Psoas muscle (tissue), 8 donors: ENCODE measurements at places on chromosomes 4 and X.

- peaks cover 68% of the 10 kb centered on the region for H3K36me3 ChIP-seq
- H3K4me1 ChIP-seq = peaks cover 53% of the 10 kb centered on the region
- no peak for DNase-seq
- no peak overlapping the region for H3K4me3 ChIP-seq
- no peaks in the 10 kb centered on the region for H3K27me3 ChIP-seq
- H3K27ac ChIP-seq = peak overlapping the region; percentile 84
Measured at GRCh38 chr4:184395971-184396391, 78.4 kb downstream of the IRF2 start.

- no peaks in the 10 kb centered on the region for H3K36me3 ChIP-seq
- H3K4me1 ChIP-seq = no peaks in the 10 kb centered on the region
- no peak overlapping the region for H3K4me3 ChIP-seq
- no peak for DNase-seq
Measured at GRCh38 chrX:8728932-8729535, 2.9 kb downstream of the ANOS1 start.

DNA sequence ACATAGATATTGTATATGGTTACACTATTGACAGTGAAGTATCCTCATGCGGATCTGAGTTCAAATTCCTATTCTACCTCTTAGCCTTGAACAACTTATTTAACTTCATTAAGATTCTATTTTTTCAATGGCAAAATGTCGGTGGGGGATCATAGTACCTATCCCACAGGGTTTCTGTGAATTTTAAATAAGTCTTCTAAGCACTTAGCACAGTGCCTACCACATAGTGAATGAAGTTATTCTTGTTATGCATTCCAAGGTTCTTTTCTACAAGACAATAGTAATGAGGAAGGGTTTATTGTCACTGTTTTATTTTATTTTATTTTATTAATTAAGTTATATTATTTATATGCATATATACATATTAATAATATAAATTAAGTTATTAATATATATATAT lies 8.8 kb upstream of the ENAM start:
- H3K4me1 ChIP-seq = no peaks in the 10 kb centered on the region
- no peak for DNase-seq
- H3K27me3 ChIP-seq = no peaks in the 10 kb centered on the region
- no peaks in the 10 kb centered on the region for H3K36me3 ChIP-seq
- no peak overlapping the region for H3K27ac ChIP-seq

DNA sequence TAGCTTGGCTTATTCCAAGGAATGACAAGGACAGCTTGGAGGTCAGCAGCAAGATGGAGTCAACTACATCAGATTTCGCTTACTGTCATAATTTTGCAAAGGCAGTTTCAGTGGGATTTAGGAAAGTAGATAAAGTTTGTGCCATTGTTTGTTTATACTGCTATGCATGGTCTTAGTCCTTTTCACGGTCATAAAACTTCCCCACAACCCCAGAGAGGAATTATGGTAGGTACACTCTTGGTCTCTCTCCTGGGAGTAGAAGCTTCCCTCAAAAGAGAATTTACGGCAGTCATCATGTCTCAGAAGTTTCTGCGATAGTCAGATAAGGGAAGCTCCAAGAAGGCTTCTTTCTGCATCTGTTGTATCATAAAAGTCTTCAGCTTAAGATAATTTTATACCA lies 27.9 kb upstream of the HERC6 start:
- no peaks in the 10 kb centered on the region for H3K4me1 ChIP-seq
- no peak overlapping the region for H3K4me3 ChIP-seq
- H3K27me3 ChIP-seq = no peaks in the 10 kb centered on the region
- H3K36me3 ChIP-seq = no peaks in the 10 kb centered on the region
- H3K27ac ChIP-seq = no peak overlapping the region

- H3K27ac ChIP-seq = no peak overlapping the region
- no peak overlapping the region for H3K4me3 ChIP-seq
- no peaks in the 10 kb centered on the region for H3K36me3 ChIP-seq
- DNase-seq = no peak
- H3K4me1 ChIP-seq = no peaks in the 10 kb centered on the region
- H3K27me3 ChIP-seq = no peaks in the 10 kb centered on the region
Measured at GRCh38 chr4:182593864-182594263, 323.3 kb downstream of the DCTD start.

DNA sequence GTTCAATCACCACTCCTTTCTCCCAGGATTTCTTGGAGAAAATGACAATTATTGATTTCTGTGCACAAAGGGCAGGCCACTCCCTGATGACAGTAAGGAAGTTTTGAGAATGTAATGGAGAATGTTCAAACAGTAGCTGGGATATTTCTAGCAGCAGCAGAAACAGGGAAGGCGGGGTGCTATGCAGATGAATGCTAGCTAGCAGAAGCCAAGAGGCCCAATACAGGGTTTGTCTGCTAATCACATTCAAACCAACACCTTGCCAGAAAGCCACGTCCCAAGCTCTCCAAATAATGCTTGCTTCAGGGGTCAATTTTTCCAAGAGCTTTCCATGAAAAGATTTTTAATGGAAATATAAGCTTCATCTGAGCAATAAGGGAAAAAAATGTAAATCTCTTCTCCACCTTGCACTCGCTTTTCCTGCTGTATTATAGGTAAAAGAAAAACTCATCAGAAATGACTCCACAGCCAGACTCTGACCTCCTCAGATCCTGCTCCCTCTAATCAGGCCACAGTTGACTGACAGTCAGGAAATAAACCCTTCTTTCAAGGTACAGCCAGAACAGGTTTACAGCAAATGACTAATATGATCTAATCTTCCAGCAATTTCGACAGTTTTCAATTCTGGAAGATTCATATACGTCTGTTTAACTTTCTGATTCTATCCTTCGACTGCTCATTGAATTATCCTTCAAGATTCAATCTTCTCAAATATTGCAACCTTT lies 84.7 kb upstream of the PCDH19 start:
- DNase-seq = no peak
- no peak overlapping the region for H3K27ac ChIP-seq
- no peaks in the 10 kb centered on the region for H3K4me1 ChIP-seq
- H3K27me3 ChIP-seq = no peaks in the 10 kb centered on the region
- H3K4me3 ChIP-seq = no peak overlapping the region

- H3K4me1 ChIP-seq = no peaks in the 10 kb centered on the region
- no peaks in the 10 kb centered on the region for H3K36me3 ChIP-seq
- no peak overlapping the region for H3K4me3 ChIP-seq
- H3K27ac ChIP-seq = no peak overlapping the region
- DNase-seq = no peak
Measured at GRCh38 chr4:176123710-176124407, 58.2 kb downstream of the WDR17 start.

GRCh38 chrX:111465669-111466068 lies 45.8 kb upstream of the SERTM2 start:
- H3K27me3 ChIP-seq = no peaks in the 10 kb centered on the region
- no peaks in the 10 kb centered on the region for H3K36me3 ChIP-seq
- no peak overlapping the region for H3K27ac ChIP-seq
- no peaks in the 10 kb centered on the region for H3K4me1 ChIP-seq

GRCh38 chrX:134025986-134026545 lies 40.7 kb upstream of the GPC3 start:
- H3K27me3 ChIP-seq = peaks cover 6% of the 10 kb centered on the region
- H3K36me3 ChIP-seq = no peaks in the 10 kb centered on the region
- H3K27ac ChIP-seq = no peak overlapping the region
- H3K4me3 ChIP-seq = peak overlapping the region; percentile 41
- DNase-seq = no peak

DNA sequence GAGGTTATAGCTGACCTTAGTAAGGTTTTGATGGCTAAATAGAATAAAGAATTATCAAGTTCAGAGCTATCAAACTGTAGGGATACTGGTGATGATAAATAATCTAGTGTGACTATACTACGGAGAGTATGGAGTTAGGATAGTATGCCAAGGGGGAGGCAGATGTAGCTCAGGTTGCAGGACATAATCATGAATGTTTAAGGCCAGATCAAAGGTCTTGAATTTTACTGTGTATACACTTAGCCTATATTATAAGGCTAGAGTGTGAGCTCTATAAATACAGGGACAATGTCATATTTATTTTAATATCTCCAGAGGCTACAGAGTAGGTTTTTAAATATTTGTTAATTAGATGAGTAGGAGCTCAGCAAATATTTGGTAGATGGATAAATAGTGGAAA lies 131.1 kb upstream of the STIM2 start:
- no peak overlapping the region for H3K27ac ChIP-seq
- DNase-seq = no peak
- H3K4me3 ChIP-seq = no peak overlapping the region
- H3K4me1 ChIP-seq = no peaks in the 10 kb centered on the region
- no peaks in the 10 kb centered on the region for H3K27me3 ChIP-seq
- no peaks in the 10 kb centered on the region for H3K36me3 ChIP-seq

GRCh38 chr4:117771647-117772337 lies 262.5 kb upstream of the NDST3 start:
- no peak overlapping the region for H3K27ac ChIP-seq
- no peak for DNase-seq
- no peak overlapping the region for H3K4me3 ChIP-seq
- no peaks in the 10 kb centered on the region for H3K4me1 ChIP-seq

DNA sequence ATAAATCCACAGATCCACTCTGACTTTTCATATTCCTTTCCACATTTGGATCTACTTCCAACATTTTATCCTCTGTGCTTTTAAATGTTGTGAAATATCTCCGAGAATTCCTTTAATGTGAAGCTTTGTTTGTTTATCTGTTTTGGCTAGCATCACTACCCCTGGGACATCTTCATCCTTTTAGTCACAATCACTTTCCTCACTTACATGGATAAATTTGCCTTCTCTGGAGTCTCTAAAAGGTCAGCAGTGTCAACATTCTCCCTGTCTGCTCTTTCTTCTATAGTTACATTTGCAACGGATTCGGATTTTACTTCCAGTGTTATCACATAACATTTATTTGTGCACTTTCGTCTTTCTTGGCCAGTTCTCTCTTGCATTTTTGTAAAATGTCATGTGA lies 34.2 kb upstream of the LRAT start:
- H3K36me3 ChIP-seq = no peaks in the 10 kb centered on the region
- H3K27ac ChIP-seq = no peak overlapping the region
- no peak overlapping the region for H3K4me3 ChIP-seq
- no peaks in the 10 kb centered on the region for H3K27me3 ChIP-seq
- H3K4me1 ChIP-seq = no peaks in the 10 kb centered on the region

GRCh38 chrX:13151828-13152517 lies 107.6 kb upstream of the FAM9C start:
- no peaks in the 10 kb centered on the region for H3K36me3 ChIP-seq
- H3K27ac ChIP-seq = no peak overlapping the region
- H3K27me3 ChIP-seq = no peaks in the 10 kb centered on the region
- no peak overlapping the region for H3K4me3 ChIP-seq

- no peaks in the 10 kb centered on the region for H3K36me3 ChIP-seq
- H3K27me3 ChIP-seq = no peaks in the 10 kb centered on the region
- H3K4me3 ChIP-seq = no peak overlapping the region
- H3K4me1 ChIP-seq = peaks cover 9% of the 10 kb centered on the region
Measured at GRCh38 chr4:15965325-15965724, 2.4 kb upstream of the FGFBP2 start.

GRCh38 chr4:98969878-98970785 lies 25.4 kb upstream of the METAP1 start:
- no peaks in the 10 kb centered on the region for H3K27me3 ChIP-seq
- H3K27ac ChIP-seq = no peak overlapping the region
- H3K4me1 ChIP-seq = no peaks in the 10 kb centered on the region
- no peak overlapping the region for H3K4me3 ChIP-seq
- DNase-seq = no peak

GRCh38 chrX:66680451-66680850 lies 41.6 kb upstream of the EDA2R start:
- no peaks in the 10 kb centered on the region for H3K4me1 ChIP-seq
- no peaks in the 10 kb centered on the region for H3K27me3 ChIP-seq
- DNase-seq = no peak
- H3K4me3 ChIP-seq = no peak overlapping the region

DNA sequence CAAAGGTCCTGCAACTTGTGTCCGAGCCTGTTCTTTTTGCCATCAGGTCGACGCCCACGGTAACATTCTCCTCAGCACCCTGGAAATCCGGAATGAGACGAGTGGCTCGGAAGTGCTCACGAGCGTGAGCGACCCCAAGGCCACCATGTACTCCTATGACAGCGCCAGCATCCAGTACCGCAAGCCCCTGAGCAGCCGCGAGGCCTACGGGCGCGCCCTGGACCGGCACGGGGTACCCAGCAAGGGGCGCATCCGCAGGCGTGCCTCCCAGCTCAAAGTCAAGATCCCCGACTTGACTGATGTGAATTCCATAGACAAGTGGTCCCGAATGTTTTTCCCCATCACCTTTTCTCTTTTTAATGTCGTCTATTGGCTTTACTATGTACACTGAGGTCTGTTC lies 37.9 kb downstream of the COMMD8 start:
- no peaks in the 10 kb centered on the region for H3K4me1 ChIP-seq
- H3K36me3 ChIP-seq = no peaks in the 10 kb centered on the region
- no peak overlapping the region for H3K4me3 ChIP-seq
- DNase-seq = no peak
- no peaks in the 10 kb centered on the region for H3K27me3 ChIP-seq
- H3K27ac ChIP-seq = no peak overlapping the region

DNA sequence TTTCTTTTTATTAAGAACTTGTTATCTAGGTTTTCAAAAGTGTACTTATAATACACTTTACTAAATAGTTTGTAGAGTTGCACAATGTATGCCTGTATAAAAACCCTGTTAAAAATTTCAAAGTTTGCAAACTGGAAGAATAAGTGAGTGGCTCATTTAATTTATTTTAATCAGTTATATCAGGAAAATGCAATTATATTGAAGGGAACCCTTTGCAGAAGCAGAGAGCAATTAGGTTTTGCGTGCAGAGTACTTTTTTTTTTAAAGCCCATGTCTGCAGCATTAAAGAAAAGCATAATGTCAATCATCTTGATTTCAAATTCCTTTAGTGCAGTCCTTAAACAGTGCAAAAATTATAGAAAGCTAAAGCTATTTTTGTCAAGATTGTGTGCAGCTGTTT lies 271.3 kb upstream of the LDB2 start:
- H3K27ac ChIP-seq = no peak overlapping the region
- no peak for DNase-seq
- no peaks in the 10 kb centered on the region for H3K4me1 ChIP-seq
- H3K4me3 ChIP-seq = no peak overlapping the region
- no peaks in the 10 kb centered on the region for H3K36me3 ChIP-seq

- no peaks in the 10 kb centered on the region for H3K4me1 ChIP-seq
- no peaks in the 10 kb centered on the region for H3K36me3 ChIP-seq
- no peaks in the 10 kb centered on the region for H3K27me3 ChIP-seq
Measured at GRCh38 chr4:42262701-42263490, 110.4 kb upstream of the BEND4 start.

DNA sequence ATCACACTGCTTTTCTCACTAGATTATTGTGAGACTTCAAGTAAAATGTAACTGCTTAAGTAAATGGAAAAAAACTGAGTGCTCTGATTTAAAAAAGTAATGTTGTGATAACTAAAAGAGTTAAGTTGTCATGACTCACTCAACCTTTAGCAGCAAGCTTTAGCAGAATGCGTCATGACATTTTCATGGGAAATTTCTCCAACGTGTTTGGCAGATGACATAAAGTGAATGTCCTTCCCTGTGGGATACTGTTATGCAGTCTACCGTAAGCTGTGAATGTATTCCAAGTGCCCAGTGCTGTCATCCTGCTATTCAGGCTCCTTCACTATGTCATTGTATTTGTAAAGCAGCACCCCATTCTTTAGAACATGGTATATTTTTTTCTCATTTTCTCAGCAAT lies 136.2 kb downstream of the CPXCR1 start:
- H3K27ac ChIP-seq = no peak overlapping the region
- H3K27me3 ChIP-seq = no peaks in the 10 kb centered on the region
- no peaks in the 10 kb centered on the region for H3K4me1 ChIP-seq
- no peak for DNase-seq

- no peak for DNase-seq
- no peaks in the 10 kb centered on the region for H3K36me3 ChIP-seq
- no peaks in the 10 kb centered on the region for H3K27me3 ChIP-seq
- no peaks in the 10 kb centered on the region for H3K4me1 ChIP-seq
- H3K4me3 ChIP-seq = no peak overlapping the region
Measured at GRCh38 chr4:37054531-37055077, 189.9 kb upstream of the NWD2 start.
